SJSA1 (cell line): ENCODE measurements at places on chromosomes 5 and 9. TPM values are rescaled to one million over a fixed set of nuclear protein-coding genes. Genes with fewer than 3 reads are reported as not detected.
A peak's percentile ranks its signal among the peaks of the same experiment; 100 is the strongest.

- no peak overlapping the region for H3K4me3 ChIP-seq
- H3K27ac ChIP-seq: no peak overlapping the region
- no peaks in the 10 kb centered on the region for H3K4me1 ChIP-seq
Observed at GRCh38 chr5:139911425-139912120, 116.0 kb downstream of the PSD2 start.

The RASA1 gene
- total RNA-seq: 22.3 and 36.9 TPM in 2 replicates

- no peak overlapping the region for H3K4me3 ChIP-seq
- DNase-seq: no peak
- H3K27me3 ChIP-seq: no peaks in the 10 kb centered on the region
Observed at GRCh38 chr5:859391-859790, 8.6 kb upstream of the ZDHHC11 start.

GRCh38 chr5:174275959-174276358, 230.5 kb downstream of the NSG2 start:
- no peak overlapping the region for H3K4me3 ChIP-seq
- no peaks in the 10 kb centered on the region for H3K4me1 ChIP-seq
- H3K36me3 ChIP-seq: no peaks in the 10 kb centered on the region
- DNase-seq: no peak

The TMEFF1 gene
- 1.3 and 9.3 TPM in 2 replicates for total RNA-seq

The LCN1 gene
- not detected in 2 replicates for total RNA-seq

The GRHPR gene
- total RNA-seq: 55.8 and 75.1 TPM in 2 replicates

GRCh38 chr9:111236332-111236731, 93.7 kb downstream of the OR2K2 start:
- no peak overlapping the region for H3K27ac ChIP-seq
- H3K27me3 ChIP-seq: no peaks in the 10 kb centered on the region
- no peaks in the 10 kb centered on the region for H3K36me3 ChIP-seq
- DNase-seq: no peak
- H3K4me3 ChIP-seq: no peak overlapping the region

DNA sequence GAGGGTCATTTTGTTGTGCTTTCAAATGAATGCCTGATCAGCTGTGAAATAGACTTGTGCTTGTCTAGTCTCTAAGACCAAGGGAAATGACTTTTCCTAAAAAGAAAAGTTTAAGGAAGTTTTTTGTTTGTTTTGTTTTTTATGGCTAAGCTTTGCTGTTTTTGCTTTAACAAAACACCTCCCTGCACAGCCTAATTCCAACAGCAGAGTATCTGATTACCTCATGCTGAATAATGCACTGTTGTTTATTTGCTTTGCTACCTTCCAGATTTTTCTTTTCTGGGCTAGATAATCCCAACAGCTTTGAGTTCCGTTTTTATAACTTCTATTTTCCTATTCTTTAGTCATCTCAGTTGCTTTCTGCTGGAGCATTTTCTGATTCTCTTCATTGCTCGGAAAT, 95.8 kb downstream of the AOPEP start:
- peak overlapping the region; percentile 44 for H3K27ac ChIP-seq
- H3K27me3 ChIP-seq: no peaks in the 10 kb centered on the region
- peaks cover 57% of the 10 kb centered on the region for H3K4me1 ChIP-seq
- DNase-seq: peak; percentile 80
- 0 out of 2 replicates have a peak, but pooled peaks cover 2% of the 10 kb centered on the region for H3K36me3 ChIP-seq
- no peak overlapping the region for H3K4me3 ChIP-seq

- no peaks in the 10 kb centered on the region for H3K27me3 ChIP-seq
- DNase-seq: no peak
- H3K36me3 ChIP-seq: no peaks in the 10 kb centered on the region
- H3K4me3 ChIP-seq: no peak overlapping the region
Observed at GRCh38 chr9:10226996-10227395, 385.8 kb downstream of the PTPRD start.

GRCh38 chr9:133955821-133956411, 36.2 kb downstream of the VAV2 start:
- no peak overlapping the region for H3K4me3 ChIP-seq
- H3K4me1 ChIP-seq: peaks cover 45% of the 10 kb centered on the region
- no peaks in the 10 kb centered on the region for H3K27me3 ChIP-seq
- peaks cover 28% of the 10 kb centered on the region for H3K36me3 ChIP-seq
- peak overlapping the region; percentile 59 for H3K27ac ChIP-seq

DNA sequence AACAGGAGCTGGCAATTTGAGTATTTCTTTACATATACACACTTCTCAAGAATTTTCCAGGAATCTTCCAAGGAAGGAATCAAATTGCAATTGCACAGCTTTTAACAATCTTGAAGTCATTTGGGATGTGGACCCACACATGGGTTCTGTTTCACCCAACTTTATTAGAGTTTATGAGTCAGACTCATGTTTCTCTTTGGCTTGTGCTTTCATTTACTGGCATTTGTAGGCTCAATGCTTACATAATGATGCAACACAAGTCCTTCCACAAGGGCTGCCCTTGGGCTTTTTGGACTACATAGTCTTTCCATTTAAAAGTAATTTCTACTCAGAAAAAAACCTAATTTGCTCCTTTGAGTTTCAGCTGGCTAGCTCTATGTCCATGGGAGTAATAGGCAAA, 4.6 kb upstream of the CDC37L1 start:
- no peak for DNase-seq
- no peaks in the 10 kb centered on the region for H3K27me3 ChIP-seq
- peaks cover 5% of the 10 kb centered on the region; the same call in 1 of the 2 replicates for H3K4me1 ChIP-seq
- no peak overlapping the region for H3K4me3 ChIP-seq

The FYB1 gene
- 0.34 and 0.68 TPM in 2 replicates for total RNA-seq

DNA sequence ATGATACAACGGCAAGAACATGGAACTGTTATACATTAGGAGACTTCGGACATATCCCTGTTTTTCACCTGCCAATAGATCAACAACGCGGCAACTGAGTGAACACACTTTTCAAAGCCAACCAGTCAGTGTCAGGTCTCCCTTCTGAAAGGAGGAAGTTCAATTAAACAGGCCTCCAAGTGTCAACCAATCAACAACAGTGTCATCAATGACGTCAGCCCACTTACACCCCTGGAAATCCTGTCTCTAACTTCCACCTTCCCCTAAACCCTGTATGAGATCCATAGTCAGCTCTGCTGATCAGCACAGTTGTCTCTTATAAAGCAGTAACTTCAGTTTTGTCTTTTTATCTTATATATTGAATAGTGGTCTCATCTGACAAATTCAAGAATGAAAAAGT, 36.6 kb downstream of the DMRT3 start:
- no peak overlapping the region for H3K27ac ChIP-seq
- no peaks in the 10 kb centered on the region for H3K4me1 ChIP-seq
- DNase-seq: no peak
- H3K4me3 ChIP-seq: no peak overlapping the region
- H3K36me3 ChIP-seq: no peaks in the 10 kb centered on the region
- H3K27me3 ChIP-seq: no peaks in the 10 kb centered on the region

GRCh38 chr9:18798508-18799290, 234.3 kb downstream of the SAXO1 start:
- DNase-seq: no peak
- H3K4me1 ChIP-seq: no peaks in the 10 kb centered on the region
- no peaks in the 10 kb centered on the region for H3K27me3 ChIP-seq
- no peak overlapping the region for H3K27ac ChIP-seq
- H3K36me3 ChIP-seq: no peaks in the 10 kb centered on the region

The MARCOL gene
- not detected in 2 replicates for total RNA-seq

The COL27A1 gene
- 4.2 and 4.7 TPM in 2 replicates for total RNA-seq

GRCh38 chr9:35277171-35277520, 115.3 kb downstream of the UNC13B start:
- peaks cover 10% of the 10 kb centered on the region for H3K4me1 ChIP-seq
- no peaks in the 10 kb centered on the region for H3K36me3 ChIP-seq
- H3K27ac ChIP-seq: no peak overlapping the region
- H3K27me3 ChIP-seq: no peaks in the 10 kb centered on the region

The PAEP gene
- not detected in 2 replicates for total RNA-seq

DNA sequence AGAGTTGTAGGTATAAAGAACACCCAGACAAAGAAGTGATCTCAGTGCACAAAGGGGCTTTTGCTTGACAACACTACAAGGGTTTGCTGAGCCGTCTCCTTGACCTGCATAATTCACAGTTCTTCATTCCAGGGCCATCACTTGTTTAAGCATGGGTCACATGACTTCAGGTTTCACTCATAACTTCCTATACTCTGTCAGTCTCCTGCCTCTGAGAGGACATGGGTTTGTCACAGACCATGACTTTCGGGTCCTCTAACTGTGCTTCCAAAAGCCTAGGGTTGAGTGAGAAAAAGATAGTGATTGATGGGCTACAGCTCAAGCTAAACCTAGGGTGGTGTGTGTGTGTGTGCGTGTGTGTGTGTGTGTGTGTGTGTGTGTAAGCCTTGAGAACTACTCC, 166.4 kb downstream of the CDH6 start:
- DNase-seq: no peak
- no peaks in the 10 kb centered on the region for H3K4me1 ChIP-seq
- H3K27me3 ChIP-seq: no peaks in the 10 kb centered on the region
- H3K36me3 ChIP-seq: no peaks in the 10 kb centered on the region
- H3K4me3 ChIP-seq: no peak overlapping the region
- H3K27ac ChIP-seq: no peak overlapping the region

The ADAMTSL1 gene
- total RNA-seq: 0.85 and 0.95 TPM in 2 replicates

The GTF2H2 gene
- 41.7 and 51.2 TPM in 2 replicates for total RNA-seq

DNA sequence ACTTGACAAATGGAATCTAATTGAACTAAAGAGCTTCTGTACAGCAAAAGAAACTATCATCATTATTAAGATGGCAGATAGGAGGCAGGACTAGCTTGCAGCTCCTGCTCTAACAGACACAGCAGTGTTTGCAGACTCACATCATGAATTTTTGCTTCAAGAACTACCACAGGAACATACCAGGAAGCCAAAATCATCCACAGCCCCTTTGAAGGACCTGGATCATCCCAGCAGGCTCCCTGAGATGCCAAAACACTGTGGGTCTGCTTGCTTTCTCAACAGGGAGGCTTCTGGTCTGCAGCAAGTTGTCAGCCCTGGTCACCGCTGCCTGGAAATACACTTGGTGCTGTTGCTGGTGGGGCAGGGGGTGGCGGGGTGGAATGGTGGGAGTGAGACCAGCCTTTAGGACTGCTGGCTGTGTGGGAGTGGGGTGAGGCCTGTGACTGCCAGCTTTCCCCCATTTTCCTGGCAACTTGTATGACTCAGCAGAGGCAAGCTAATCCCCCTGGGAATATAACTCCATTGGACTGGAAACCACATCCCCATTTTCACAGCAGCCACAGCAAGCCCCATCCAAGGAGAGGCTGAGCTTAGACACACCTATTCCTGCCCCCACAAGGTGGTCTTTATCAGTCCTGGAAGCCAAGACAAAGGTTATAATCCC, 533.8 kb upstream of the CYLC2 start:
- H3K27me3 ChIP-seq: no peaks in the 10 kb centered on the region
- no peaks in the 10 kb centered on the region for H3K4me1 ChIP-seq
- no peak overlapping the region for H3K27ac ChIP-seq
- no peak for DNase-seq

DNA sequence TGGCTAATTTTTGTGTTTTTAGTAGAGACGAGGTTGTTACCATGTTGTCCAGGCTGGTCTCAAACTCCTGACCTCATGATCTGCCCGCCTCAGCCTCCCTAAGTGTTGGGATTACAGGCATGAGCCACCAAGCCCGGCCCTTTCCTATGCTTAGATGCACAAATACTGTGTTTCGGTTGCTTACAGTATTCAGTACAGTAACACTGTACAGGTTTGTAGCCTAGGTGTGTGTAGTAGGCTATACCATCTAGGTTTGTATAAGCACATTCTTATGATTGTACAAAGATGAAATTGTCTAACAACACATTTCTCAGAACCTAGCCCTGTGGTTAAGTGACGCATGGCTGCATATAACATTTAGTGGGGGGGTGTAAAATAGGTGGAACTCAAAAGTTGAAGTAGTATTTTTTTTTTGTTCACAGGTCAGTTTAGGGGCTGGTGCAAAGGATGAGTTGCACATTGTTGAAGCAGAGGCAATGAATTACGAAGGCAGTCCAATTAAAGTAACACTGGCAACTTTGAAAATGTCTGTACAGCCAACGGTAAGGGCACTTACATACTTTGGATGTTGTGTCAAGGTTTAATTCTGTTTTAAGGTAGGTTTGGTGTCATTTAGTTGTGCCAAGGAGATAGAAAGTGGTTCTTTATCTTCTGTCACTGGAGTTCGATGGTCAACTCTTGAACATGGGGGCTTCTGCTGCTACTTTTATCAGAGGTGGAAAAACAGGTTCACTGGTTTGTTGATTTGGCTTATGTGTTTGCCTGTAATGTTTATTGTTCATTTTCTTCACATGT, 3.4 kb downstream of the NPM1 start:
- DNase-seq: no peak
- H3K4me1 ChIP-seq: peaks cover 22% of the 10 kb centered on the region
- H3K27me3 ChIP-seq: no peaks in the 10 kb centered on the region
- H3K4me3 ChIP-seq: no peak overlapping the region
- no peak overlapping the region for H3K27ac ChIP-seq
- peaks cover 84% of the 10 kb centered on the region for H3K36me3 ChIP-seq

GRCh38 chr9:84667571-84668195, 1.8 kb upstream of the NTRK2 start:
- H3K27ac ChIP-seq: no peak overlapping the region
- peaks cover 28% of the 10 kb centered on the region for H3K4me1 ChIP-seq
- DNase-seq: peak; percentile 13
- H3K27me3 ChIP-seq: peaks cover 61% of the 10 kb centered on the region
- no peaks in the 10 kb centered on the region for H3K36me3 ChIP-seq
- H3K4me3 ChIP-seq: peak overlapping the region; percentile 23

DNA sequence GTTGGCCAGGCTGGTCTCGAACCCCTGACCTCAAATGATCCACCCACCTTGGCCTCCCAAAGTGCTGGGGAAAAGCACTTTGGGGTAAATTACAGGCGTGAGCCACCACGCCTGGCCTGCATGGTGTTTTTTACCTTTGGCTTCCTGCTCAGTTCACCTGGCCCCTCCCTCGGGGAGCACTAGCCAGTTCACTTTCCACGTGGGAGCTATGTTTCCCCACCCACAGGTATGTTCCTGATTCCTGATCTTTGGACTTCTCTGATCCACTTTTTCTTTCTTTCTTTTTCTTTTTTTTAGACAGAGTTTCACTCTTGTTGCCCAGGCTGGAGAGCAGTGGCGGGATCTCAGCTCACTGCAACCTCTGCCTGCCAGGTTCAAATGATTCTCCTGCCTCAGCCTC, 15.8 kb downstream of the DAB2IP start:
- peaks cover 19% of the 10 kb centered on the region for H3K27me3 ChIP-seq
- H3K27ac ChIP-seq: no peak overlapping the region
- H3K4me1 ChIP-seq: no peaks in the 10 kb centered on the region
- DNase-seq: no peak

The ARSI gene
- total RNA-seq: 0.21 TPM in 1 of 2 replicates, not detected in the other

The PCDHB3 gene
- total RNA-seq: 0.37 and 1.2 TPM in 2 replicates

- no peak overlapping the region for H3K27ac ChIP-seq
- peaks cover 21% of the 10 kb centered on the region for H3K4me1 ChIP-seq
- no peak overlapping the region for H3K4me3 ChIP-seq
Observed at GRCh38 chr5:130706696-130707095, 458.4 kb downstream of the HINT1 start.

GRCh38 chr5:3612591-3613042, 17.0 kb downstream of the IRX1 start:
- no peaks in the 10 kb centered on the region for H3K36me3 ChIP-seq
- H3K4me1 ChIP-seq: no peaks in the 10 kb centered on the region
- no peak for DNase-seq
- no peaks in the 10 kb centered on the region for H3K27me3 ChIP-seq

The LRRC26 gene
- total RNA-seq: not detected in 2 replicates

GRCh38 chr5:152676196-152676595, 271.1 kb upstream of the NMUR2 start:
- H3K4me3 ChIP-seq: no peak overlapping the region
- H3K4me1 ChIP-seq: no peaks in the 10 kb centered on the region
- H3K27me3 ChIP-seq: no peaks in the 10 kb centered on the region
- no peak overlapping the region for H3K27ac ChIP-seq
- H3K36me3 ChIP-seq: no peaks in the 10 kb centered on the region
- DNase-seq: no peak

The GLRA1 gene
- not detected in 2 replicates for total RNA-seq
